Aorta (tissue), 5 donors: ENCODE measurements at places on chromosomes 7 and 10. TPM values are rescaled to one million over a fixed set of nuclear protein-coding genes. Genes with fewer than 3 reads are reported as not detected.

Gene COL28A1
- total RNA-seq, result 3.2 TPM

Gene CCL24
- total RNA-seq, result 1.1 TPM

Gene MAT1A
- total RNA-seq, result 0.13 TPM

Gene ATRNL1
- 41.0 TPM for total RNA-seq

Gene PTN
- total RNA-seq, result 6.4 TPM

Gene PDGFA
- 174 TPM for total RNA-seq

Gene ADAM12
- 5.5 TPM for total RNA-seq

Gene EPO
- not detected for total RNA-seq

Gene PHKG1
- total RNA-seq, result 4.6 TPM

Gene TMEM139
- total RNA-seq, result 1.2 TPM

Gene WEE2
- 0.12 TPM for total RNA-seq

Gene GRID1
- total RNA-seq, result 1.1 TPM

Gene SFRP4
- total RNA-seq, result 302 TPM

Gene IDI2
- total RNA-seq, result not detected

Gene PILRA
- 21.5 TPM for total RNA-seq

Gene SLC26A3
- total RNA-seq, result not detected

Gene NEUROD6
- not detected for total RNA-seq

Gene SHOC2
- total RNA-seq, result 68.4 TPM

Gene AS3MT
- 3.1 TPM for total RNA-seq

Gene RBM33
- 80.0 TPM for total RNA-seq

Gene ZMIZ2
- total RNA-seq, result 96.6 TPM

Gene CYP3A5
- not detected for total RNA-seq

Gene SH2B2
- 15.6 TPM for total RNA-seq

Gene ZNF804B
- total RNA-seq, result not detected

Gene AKR1C2
- total RNA-seq, result 44.7 TPM

Gene GRM3
- total RNA-seq, result not detected
